ENCODE measurements at places on chromosomes 2 and 18.

DNA sequence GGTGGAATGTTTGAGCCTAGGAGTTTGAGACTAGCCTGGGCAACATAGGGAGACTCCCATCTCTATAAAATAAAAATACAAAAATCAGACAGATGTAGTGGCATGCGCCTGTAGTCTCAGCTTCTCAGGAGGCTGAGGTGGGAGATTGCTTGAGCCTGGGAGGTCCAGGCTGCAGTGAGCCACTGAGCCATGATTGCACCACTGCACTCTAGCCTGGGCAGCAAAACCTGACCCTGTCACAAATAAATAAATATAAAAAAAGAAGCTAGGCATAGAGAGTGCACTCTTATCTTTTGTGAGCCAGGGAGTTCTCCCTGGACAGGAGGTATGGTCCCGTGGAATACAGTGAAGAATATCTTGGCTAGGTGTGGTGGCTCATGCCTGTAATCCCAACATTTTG lies 11.0 kb upstream of the KYNU start:
- no peak for DNase-seq

- no peak for DNase-seq
Measured at GRCh38 chr18:6748241-6748640, 18.7 kb downstream of the ARHGAP28 start.

GRCh38 chr18:71598374-71598773 lies 945.8 kb downstream of the CBLN2 start:
- no peak for DNase-seq

DNA sequence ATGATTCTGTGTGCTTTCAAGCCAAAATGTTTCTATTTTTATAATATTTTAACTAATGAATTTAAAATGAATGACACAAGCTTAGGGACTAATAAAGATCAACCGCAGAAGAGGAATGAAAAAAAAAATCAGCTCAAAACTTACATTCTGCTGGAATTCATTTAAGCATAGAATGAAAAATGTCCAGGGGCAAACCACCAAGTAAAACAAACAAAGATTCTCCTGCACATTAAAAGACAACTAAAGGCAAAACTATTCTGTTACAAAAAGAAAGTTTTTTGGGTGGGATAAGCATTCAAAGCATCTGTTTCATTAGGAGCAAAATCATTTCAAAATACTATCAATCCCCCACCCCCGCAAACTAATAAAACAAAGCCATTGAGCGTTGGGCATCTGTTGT lies 99.3 kb upstream of the SOX11 start:
- DNase-seq, result no peak

DNA sequence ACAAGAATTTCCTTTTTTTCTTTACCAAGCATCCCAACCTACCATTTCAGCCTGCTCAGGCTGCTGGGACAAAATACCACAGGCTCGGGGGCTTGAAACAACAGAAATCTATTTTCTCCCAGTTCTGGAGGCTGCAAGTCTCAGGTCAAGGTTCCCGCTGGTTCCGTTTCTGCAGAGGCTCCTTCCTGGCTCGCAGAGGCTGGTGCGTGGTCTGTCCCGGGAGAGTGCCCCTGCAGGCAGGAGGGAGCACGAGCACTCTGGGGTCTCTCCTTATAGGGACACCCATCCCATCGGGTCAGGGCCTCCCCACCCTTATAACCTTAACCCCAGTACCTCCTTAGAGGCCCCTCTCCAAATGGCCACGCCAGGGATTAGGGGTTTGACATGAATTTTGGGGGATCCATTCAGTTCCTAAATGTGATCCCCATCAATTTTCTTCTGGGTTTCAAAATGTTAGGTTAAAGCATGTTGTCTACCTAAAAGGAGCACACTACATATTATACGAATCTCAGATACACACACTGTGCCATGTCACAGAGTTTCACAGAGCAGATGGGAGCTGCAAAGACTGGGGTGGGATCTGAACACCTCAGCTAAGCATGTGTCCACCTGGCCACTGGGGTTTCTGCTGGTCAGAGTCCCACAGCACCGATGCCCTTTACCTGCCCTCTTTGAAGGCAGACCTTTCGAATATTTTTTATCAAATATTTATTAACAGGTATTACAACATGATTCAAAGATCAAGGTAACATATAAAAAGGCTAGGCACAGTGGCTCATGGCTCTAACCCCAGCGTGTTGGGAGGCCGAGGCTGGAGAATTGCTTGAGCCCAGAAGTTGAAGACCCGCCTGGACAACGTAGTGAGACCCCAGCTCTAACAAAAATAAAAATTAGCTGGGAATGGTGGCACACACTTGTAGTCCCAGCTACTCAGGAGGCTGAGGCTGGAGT lies 17.6 kb upstream of the ADI1 start:
- DNase-seq, result no peak

DNA sequence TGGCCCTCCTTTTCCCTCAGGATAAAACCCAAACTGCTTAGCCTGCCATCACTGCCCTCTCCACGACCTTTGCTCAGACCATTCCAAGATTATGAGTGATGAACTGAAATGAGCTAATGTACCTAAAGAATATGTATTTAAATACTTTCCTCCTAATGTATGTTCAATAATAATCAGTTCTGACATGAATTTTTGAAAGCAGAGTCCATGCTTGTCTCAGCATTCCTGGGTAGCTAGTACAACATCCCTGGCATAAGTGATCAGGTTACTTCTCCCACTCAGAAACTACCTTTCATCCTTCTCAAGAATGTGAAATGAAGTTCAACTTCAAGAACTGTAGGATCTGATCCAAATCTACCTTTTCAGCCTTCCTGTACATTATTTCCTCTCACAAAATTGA lies 103.6 kb downstream of the UNC80 start:
- no peak for DNase-seq

- peak; percentile 66 for DNase-seq
Measured at GRCh38 chr18:51151568-51152511, 45.6 kb downstream of the MEX3C start.

DNA sequence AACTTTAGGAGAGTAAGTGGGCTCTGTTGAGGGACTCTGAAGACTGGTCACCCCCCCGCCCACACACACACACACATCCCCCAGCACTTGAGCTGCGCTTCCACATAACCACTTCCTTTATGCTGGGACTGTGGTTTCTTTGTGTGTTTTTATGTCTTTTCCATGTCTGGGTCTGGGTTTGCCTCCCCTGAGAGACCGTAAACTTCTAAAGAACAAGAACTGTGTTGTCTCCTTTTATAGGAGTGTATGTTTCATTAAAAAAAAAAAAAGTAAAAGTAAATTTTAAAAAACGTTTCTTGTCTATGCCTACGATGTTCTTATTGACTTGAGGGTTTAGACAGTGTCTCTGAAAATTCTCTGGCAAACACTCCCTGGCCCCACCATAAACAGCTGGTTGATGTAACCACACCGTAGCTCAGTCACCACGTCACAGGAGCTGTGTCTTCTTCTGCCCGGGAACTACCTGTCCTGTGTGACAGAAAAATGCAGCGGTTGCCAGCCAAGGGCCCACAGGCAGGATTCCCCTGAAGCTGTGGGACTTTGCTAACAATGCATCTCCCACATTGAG lies 68.0 kb downstream of the KLHL29 start:
- no peak for DNase-seq

DNA sequence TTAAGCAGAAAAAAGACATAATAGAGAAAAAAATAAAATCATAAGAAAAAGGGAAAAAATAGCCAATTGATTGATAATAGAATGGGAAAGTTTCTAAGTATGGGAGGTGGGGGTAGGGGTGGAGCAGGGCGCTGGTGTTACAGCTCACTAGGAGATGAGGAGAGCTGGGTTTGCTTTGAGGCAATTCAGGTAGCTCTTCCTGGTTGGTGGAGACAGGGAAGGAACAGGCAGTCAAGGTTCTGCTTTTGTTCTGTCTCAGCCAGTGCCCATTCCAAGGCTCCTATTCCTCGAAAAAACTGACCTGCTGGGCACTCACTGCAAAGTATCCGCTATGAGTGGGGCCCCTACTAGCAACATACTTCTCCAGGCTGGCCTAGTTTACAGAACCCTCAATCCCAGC lies 1.7 kb upstream of the CNNM4 start:
- DNase-seq, result no peak

GRCh38 chr2:54606393-54606958 lies 117.0 kb upstream of the EML6 start:
- DNase-seq, result no peak

- DNase-seq, result no peak
Measured at GRCh38 chr2:86794861-86795260, 4.1 kb upstream of the CD8A start.

DNA sequence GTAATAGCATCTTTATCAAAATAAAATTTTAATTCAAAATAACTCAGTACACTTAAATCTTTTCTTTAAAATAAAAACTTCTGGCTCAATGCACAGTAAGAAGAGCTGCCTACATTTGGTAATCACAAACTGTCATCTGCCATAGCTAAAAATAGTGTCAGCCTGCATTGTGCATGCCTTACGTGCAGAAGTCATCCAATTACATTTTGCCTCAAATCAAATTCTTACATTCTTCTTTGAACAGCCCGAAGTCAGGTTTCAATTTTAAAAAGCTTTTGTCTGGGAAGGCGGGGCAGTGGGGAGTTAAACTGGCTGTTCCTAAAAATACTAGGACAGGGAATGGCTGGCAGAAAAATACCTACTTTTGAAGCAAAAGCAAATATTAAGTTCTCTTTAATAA lies 51.1 kb downstream of the RTN4 start:
- no peak for DNase-seq

All from activated T-helper 9 cell treated with anti-CD3 and anti-CD28 coated beads, Interleukin-2, amount 50 U/mL, for 16 hours (primary cell).